NCI-H1436 (cell line): ENCODE measurements at places on chromosomes 16 and 17.

DNA sequence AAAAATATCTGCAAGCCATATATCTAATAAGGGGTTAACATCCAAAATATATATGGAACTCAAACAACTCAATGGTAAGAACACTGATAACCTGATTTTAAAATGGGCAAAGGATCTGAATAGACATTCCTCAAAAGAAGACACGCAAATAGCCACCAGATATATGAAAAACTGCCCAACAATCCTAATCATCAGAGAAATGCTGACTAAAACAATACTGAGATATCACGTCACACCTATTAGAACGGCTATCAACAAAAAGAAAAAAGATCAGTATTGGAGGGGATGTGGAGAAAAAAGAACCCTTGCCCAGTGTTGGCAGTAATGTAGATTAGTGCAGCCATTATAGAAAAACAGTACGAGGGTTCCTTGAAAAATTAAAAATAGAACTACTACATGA lies 97.2 kb downstream of the CEP112 start:
- DNase-seq, result no peak

DNA sequence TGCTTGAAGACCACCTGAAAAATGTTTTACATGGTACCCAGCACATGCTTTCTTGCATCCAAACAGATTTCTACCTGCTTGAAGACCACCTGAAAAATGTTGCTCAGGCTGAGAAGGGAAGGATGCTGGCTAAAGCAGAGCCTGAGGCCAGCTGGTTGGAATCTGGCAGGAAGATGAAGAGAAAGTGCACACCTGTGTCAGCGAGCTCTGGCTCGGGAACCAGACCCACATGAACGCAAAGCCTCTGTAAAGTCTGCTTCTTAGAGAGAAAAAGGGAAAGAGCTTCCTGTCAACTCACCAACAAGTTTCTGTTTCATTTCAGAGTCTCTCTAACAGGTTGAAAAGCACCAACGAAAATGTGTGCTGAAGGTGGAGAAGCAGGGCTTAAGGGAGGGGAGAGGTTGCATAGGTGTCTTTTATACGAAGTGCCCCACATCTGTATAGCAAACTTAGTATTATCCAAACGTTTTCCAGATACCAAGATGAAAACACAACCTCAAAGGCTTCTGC lies 226.0 kb downstream of the TOX3 start:
- no peak for DNase-seq

DNA sequence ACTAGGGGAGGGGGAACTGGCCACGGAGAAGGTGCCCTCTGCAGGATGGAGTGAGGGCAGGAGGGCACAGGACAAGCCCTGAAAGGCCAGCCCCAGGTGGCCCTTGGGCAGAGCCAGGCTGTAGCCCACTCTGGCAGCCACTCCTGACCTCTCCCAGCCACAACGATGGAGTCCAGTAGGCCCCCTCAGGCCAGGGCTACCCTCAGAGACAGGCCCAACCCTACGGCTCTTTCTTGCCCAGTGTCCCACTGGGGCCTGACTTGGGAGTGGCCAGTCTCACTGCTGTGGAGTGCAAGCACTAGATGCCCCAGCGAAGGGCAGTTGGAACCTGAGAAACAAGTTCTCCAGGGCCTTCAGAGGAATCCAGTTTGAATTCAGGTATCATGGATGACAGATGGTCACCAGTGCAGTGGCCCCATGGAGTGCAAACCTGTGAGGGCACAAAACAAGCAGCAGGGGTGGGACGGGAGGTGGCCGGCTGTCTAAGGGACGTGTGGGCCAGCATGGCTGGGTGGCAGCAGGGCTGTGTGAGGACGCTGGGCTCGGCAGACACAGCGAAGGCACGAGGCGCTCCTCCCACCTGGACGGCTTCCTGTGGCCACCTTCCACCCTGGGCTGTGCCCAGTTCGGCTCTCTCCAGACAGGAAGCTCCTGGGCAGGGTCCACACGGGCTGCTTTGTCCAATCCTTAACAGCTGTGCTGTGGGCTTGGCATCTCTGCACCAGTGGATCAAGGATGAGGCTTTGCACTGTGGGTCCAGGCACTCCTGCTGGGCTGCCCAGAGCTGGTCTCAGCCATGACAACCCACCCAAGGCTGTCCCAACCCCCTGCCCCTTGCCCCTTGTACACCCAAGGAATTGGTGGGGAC lies 72.1 kb downstream of the AMFR start:
- no peak for DNase-seq

DNA sequence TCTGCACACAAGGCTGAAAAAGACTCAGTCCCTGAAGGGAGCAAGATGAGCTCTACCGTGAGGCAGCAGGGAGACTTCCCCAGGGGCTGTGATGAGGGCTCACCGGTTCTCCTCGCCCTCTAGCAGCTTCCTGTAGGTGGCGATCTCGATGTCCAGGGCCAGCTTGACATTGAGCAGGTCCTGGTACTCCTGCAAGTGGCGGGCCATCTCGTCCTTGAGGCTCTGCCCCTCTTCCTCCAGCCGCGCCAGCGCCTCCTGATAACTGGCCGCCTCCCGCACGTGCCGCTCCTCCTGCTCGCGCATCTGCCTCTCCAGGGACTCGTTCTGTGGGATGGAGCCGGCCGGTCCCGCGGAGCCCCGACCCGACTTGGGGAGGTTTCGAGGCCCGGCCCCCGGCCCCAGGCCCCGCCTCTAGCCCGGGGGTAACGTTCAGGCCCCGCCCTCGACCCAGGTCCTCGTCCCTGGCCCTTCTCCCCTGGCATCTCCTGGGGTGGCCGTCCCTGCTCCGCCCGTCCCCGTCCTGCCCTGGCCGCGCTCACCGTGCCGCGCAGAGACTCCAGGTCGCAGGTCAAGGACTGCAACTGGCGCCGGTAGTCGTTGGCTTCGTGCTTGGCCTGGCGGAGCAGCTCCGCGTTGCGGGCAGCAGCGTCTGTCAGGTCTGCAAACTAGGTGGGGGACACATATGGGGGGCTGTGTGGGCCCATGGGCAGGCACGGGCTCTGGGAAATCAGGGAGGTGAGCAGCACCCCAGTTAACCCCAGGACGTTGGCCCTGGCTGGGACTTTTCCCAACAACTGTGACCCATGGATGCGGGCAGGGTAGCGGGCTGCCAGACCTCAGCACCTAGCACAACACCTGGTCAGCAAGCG lies 3.9 kb downstream of the GFAP start:
- DNase-seq, result peak; percentile 57

DNA sequence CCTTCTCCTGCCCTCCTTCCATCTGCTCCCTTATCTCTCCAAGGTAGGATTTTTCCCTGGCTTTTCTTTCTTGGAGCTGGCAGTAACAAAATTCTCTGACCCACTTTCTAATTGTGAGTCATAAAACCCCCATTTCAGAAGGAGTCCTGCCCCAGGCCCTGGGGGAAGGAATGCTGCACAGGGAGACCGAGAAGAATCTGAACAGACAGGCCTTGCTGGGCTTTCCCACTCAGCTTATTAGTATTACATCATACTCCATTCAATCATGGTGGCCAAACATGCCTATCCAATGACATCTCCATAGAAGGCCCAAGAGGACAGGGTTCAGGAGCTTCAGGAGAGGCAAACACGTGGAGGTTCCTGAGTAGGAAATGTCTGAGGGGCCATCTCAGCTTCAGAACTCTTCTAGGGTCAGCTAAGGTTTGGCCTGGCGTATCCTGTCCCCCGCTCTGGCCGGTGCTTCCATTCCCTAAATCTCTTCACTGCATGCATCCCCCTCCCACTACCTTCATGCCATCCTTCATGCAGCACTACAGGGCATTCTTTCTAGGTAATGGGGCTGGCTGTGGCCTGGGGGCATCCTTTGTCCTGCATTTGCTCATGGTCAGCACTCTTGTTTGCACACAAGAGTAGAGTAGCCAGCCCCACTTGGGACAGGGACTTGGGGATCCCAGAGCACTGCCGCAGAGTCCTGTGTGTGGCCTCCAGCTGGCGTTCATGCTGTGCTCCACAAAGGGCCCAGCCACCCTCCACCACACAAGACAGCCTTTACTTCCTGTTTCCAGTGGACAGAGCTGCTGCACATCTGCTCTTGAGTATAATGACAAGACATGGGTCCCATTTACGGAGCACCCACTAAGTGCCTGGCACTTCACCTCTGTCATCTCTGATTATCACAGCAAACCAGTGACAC lies 8.2 kb downstream of the SLC6A2 start:
- DNase-seq, result no peak

DNA sequence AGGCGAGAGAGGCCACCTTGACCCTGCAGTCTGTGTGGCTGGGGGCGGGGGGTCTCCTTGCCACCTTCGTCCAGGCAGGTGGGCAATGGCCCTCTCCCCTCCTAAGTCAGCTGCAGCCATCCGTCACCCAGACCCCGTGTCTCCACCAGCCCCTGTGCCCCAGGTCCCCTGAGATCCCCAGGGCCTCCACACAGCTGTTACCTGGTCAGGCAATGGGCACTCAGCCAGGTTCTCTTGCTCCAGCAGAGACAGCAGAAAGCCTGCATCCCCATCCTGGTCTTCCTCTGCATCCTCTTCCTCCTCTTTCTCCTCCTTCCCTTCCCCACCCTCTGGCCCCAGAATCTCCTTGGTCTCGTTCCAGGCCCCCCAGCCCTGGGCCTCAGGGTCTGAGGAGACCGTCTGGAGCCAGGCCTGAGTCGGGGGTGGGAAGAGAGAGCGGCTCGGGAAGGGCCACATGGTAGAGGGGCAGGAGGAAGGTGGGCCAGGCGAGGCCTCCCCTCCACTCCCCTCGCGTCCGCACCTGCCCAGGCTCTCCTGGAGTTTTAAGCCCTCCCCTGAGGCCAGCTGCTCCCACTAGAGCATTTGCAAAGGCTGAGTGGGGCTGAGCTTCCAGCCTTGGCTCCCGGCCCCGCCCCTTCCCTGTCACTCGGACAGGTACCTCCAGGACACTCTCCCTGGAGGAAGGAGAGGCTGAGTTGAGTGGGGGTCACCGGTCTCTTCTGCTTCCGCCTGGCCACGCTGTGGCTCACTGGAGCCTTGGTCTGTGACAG lies at the start of gene PABPN1L:
Gene PABPN1L, minus strand, starts transcription at position 510 of the 770 bp plus-strand sequence. Its CDS starts 54 bp downstream, at position 456.
- peak; percentile 30 for DNase-seq

- peak; percentile 10 for DNase-seq
Observed at GRCh38 chr17:41492771-41493170, 3.1 kb upstream of the KRT36 start.

DNA sequence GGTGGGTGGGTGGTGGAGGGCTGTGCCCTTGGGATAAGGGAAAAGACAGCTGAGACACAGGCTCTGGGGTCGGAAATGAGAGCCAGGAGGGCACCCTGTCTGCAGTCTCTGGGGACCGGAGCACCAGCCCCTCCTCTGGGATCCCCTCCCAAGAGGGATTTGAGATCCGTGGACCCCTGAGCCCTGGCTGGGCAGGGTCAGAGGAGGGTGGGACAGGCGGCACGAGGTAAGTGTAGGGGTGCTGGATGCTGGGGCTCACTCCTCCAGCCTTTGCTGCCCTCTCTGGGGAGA lies 425 bp downstream of the SGSH start:
- DNase-seq, result no peak
